ENCODE measurements at places on chromosomes 3 and 15.

DNA sequence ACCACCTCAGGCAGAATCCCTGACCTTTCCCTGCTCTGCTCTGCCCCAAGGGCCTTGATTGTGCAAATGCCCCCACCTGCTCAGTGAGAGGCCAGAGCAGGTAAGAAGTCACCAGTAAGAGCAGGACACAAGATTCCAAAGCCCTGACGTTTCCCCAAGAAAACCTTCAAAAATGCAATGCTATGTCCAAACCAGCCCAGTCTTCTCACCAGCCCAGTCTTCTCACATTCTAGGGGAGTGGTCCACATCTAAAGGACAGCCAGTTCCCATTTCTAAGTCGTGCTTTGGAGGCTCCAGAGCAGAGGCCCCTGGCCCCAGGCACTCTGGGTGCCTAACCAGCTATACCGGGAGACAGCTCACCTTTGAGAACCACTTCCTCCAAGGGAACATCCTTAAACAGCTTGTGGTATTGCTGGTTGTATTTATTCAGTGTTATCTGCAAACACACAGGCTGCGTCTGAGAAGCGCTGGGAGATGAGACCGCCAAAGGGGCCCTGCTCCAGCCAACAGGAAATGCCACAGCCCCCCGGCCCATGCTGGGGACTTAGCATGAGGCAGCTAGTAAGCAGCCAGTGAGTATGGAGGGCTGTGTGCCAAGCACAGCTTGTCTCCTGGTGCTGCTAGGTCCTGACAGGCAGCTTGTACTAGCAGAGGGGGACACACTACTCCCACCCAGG, 29.3 kb downstream of the GRAMD2A start:
- no peak for DNase-seq

DNA sequence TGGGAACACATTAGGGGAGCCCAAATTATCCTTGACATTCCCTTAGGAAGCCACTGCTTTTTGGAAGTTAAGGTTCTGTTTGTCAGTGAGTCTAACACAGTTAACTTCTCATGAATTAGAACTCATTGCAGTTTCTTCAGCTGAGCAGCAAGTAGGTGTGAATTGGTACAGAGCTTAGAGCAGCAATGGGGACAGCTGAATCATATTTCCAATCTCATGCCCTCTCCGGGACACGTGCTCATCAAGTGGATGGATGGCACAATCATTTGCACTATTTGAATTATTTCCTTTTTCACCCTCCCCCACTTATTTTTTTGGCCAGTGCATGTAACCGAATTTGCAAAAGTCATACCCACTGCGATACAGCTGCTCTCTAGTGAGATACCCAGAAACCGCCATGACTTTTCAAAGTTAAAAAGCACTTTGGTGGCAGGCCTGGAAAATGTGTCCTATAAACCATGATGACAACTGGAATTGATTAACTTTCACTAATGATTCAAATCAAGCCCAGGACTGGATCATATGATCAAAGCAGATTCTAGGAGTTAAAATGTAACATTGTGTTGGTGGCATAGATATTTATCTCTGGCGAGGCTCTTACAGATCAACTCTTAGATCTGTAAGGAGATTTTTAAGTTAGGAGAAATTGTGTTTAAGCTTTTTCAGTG, 76.4 kb downstream of the EBLN2 start:
- DNase-seq: no peak

- peak; percentile 33 for DNase-seq
Measured at GRCh38 chr15:84937144-84937543, 44.5 kb upstream of the PDE8A start.

- peak; percentile 68 for DNase-seq
Measured at GRCh38 chr3:9422712-9423424, 25.5 kb downstream of the SETD5 start.

- no peak for DNase-seq
Measured at GRCh38 chr15:70669006-70669602, 94.3 kb downstream of the UACA start.

DNA sequence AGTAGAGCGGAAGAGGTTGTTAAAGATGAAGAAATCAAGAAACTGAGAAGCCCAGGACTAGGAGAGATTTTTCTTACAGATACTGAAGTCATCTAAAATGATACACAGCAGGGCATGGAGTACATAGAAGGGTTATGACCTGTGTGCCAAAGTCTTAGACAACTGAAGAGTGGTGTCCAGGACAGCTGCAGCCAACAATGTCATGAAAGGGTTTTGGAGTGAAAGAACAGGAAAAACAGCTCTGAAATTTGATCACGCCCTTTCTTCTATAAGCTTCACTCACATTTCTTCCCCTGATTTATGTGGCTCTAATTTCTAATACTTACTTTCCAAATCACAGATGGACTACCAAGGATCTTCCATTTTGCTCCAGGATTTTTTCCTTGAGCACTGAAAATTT, 3.0 kb downstream of the CFAP20DC start:
- no peak for DNase-seq

DNA sequence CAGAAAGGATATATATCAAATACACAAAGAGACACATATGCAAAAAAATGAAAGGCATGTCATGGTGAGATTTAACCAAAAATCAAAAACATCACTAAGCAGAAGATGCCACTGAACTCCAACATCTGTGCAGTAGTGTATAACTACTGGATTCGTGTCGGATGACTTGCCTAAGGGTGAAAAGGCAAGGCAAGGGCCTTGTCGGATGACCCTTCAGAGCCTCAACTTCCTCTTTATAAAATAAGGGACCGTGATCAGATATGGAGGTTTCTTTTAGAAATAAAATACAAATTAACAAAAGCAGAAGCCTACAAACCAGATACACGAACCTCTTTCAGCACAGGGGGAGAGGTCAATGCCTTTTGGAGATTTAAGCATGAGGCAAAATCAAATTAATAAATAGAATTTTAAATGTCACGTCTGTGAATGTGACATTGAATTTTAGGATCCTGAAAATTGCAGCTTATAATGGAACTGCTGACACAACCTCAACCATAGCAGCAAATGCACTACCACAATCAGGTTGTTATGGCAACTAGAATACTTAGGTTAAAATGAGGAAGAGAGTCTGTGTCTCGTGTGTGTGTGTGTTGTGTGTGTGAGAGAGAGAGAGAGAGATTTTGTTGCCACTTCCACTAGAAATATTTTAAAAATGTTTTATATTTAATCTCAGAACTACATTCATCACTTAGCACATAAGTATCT, 8.3 kb upstream of the CHRM5 start:
- DNase-seq: no peak

- peak; percentile 38 for DNase-seq
Measured at GRCh38 chr3:105448338-105448982, 81.8 kb downstream of the ALCAM start.
